ENCODE measurements at places on chromosomes 2 and 18.

DNA sequence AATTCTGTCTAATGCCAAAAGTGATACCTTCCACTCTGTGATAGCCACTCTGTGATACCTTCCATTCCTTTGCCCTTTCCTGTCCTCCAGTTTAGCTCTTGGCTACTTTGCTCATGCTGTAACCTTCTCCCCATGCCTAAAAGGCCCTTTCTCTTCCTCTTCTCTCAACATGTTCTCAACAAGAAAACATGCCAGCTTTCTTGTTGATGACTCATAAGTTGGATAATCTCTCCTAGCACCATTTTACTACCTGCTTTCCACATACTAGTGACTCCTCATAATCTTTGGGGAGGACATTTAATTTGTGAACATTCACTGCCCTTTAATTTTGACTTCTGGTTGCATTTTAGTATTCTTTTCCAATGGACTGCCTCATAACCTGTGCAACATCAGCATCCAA lies 55.9 kb upstream of the NT5C1B start:
- ATAC-seq: no peak

DNA sequence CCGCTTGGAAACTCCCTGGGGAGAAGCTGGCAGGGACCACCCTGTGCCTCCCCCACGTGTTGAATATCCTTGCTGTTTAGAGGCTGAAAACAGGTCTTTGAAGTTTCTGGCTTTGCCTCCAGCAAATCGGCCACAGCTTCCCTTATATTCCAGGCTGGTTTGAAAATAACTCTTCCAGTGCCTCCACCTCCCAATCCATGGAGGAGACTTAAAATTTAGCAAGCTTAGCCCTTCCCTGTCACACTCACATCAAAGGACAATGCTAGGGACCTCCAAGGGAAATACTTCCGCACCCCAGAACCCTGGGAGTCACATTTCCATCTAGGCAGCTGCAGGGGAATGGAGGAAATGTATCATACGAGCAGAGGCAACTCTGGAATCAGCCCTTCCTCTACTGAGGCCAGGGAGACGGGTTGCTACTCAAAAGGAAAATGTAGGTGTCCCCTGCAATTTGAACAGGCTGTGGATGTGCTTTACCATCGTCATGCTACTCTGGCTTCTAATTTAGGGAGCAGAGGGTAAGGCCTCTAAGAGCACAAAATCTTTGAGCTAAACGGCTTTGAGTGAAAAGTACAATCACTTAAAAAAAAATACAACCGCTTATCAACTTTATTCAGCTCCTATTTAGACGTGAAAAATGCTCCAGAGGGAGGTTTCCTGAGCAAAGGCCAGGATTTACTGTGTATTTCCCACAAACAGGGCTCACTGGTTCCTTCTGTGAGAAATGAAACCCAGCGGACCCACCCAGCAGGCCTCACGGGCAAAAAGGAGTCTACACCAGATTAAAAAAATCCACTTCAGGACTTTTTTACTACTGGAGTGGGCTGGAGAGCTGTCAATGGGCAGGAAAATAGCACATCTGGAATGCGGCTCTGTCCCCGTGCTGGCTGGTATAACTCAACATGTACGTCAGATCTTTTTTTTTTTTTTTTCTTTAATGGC lies 49.4 kb upstream of the PKDCC start:
- ATAC-seq: no peak

GRCh38 chr2:35891528-35891927 lies 464.1 kb upstream of the CRIM1 start:
- ATAC-seq: no peak

DNA sequence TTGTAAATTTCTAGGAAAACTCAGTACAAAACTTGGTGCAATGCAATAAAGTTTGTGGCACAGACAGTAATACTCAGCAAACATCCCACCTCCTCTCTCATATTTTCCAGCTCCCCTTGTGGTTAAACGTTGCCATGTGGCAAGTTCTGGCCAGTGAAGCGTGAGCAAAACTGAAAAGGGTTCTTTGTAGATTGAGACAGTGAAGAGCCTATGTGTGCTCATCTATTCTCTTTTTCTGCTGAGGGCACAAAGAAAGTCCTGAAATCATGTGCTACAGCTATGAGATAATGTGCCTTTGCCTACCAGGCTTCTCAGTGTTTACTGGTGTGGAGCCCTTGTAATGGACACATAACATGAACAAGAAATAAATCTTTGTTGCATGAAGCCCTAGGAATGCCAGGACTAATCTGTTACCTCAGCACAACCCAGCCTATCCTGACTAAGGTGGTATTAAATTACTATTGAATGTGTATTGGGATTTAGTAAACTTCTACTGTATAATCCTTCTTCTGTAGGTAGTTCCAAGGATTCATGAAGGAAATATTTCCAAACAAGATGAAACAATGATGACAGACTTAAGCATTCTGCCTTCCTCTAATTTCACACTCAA lies 13.0 kb upstream of the TYMS start:
- ATAC-seq: peak; percentile 47

DNA sequence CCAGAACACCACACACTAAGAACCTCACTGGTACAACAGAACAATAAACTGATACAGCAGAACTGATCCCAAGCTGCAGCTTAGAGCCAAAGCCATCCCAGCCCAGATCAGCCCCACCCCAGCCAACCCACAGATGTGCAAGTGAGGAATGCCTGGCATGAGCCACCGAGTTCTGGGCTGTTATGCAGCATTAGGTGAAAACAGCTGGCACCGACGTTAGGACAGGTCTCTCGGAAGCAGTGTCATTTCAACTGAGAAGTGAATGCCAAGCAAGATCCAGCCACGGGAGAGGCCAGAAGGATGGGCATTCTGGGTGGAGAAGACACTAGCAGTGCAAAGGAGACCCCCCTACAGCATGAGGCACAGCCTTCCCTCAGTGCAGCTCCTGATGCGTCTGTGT lies 38.9 kb downstream of the ADCY3 start:
- no peak for ATAC-seq

GRCh38 chr18:3485153-3486149 lies 35.5 kb downstream of the TGIF1 start:
- peak; percentile 68 for ATAC-seq

GRCh38 chr2:128978212-128978611 lies 659.5 kb upstream of the HS6ST1 start:
- ATAC-seq: peak; percentile 20

DNA sequence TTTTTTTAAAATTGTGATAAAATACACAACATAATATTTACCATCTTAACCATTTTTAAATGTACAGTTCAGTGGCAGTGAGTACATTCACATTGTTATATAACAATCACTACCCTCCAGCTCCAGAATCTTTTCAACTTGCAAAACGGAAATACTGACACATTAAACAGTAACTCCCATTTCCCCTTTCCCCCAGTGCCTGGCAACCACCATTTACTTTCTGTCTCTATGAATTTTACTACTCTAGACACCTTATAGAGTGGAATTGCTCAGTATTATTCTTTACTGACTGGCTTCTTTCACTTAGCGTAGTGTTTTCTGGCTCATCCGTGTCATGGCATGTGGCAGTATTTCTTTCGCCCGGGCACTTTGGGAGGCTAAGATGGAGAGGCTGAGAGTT lies 32.6 kb downstream of the FASTKD2 start:
- peak; percentile 67 for ATAC-seq

DNA sequence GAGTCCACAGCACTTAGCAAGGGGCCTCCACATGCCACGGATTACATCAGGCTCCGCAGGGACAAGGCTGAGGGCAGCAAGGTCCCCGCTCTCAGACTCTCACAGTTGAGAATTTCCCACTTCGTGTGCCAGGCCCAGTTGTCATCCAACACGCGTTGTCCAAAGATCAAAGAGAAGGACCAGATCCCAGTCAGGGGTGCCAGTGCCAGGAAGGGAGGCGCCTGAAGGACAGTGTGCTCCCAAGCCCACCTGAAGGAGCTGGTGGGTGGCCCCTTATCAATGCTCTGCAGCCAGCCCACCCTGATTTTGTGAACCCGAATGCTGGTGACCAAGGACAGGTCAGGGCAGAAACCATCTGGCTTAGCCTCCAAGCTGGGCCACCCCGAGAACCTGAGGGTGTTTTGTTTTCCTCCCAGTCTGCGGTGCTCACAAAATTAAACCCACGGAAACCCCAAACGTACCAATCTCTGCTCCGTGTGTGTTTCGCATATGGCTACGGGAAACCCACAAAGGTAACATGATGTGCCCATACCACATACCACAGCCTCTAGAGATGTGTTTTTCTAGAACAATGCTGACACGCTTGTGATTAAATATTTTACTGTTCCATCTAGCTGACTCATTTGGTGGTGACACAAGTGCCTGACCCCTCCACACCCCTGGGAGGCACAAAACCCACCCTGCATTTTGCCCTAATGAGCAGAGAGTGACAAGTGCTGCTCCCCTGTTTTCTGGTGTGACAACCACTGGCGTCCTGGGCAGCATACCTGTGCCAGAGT lies 24.5 kb downstream of the CRACDL start:
- peak; percentile 25 for ATAC-seq

DNA sequence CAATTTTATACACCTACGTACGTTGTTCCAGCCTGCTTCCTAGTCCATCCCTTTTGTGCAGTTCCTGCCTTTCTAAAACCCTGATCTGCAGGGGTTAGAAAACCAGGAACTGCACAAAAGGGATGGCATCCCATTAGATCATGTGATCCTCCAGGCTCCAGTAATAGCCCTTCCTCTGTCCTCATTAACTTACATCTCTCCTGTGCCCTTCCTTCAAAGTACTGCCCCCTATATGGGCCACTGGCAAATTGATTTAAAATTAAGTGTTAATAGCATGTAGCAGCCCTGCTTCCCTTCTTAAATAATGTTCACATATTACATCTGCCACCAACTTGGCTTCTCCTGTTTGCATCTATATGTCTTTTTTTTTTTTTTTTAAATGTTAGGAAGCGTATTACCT lies 61.3 kb upstream of the NXPH2 start:
- no peak for ATAC-seq

- no peak for ATAC-seq
Measured at GRCh38 chr2:11050565-11050964, 104.7 kb upstream of the SLC66A3 start.

DNA sequence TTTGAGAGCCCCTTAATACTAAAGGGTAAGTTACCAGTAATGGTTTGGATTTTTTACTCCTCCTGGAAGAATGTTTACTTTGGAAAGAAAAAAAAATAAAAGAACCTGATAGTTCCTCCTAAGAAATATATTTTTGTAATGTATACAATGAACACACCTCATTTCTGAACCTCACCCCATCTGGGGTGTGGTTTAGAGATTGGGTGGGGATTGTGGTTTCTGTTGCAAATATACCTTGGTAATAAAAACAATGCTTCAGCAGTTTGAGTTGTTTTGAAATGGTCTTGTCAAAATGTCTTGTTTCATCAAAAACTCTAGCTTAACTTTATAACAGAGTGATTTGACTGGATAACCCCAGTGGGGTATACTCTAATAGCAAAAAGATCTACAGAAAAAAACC lies 448.9 kb upstream of the MEIS1 start:
- no peak for ATAC-seq

- ATAC-seq: no peak
Measured at GRCh38 chr2:14263053-14263452, 369.5 kb upstream of the LRATD1 start.

- ATAC-seq: peak; percentile 64
Measured at GRCh38 chr2:113965644-113966043, 75.8 kb downstream of the ACTR3 start.

DNA sequence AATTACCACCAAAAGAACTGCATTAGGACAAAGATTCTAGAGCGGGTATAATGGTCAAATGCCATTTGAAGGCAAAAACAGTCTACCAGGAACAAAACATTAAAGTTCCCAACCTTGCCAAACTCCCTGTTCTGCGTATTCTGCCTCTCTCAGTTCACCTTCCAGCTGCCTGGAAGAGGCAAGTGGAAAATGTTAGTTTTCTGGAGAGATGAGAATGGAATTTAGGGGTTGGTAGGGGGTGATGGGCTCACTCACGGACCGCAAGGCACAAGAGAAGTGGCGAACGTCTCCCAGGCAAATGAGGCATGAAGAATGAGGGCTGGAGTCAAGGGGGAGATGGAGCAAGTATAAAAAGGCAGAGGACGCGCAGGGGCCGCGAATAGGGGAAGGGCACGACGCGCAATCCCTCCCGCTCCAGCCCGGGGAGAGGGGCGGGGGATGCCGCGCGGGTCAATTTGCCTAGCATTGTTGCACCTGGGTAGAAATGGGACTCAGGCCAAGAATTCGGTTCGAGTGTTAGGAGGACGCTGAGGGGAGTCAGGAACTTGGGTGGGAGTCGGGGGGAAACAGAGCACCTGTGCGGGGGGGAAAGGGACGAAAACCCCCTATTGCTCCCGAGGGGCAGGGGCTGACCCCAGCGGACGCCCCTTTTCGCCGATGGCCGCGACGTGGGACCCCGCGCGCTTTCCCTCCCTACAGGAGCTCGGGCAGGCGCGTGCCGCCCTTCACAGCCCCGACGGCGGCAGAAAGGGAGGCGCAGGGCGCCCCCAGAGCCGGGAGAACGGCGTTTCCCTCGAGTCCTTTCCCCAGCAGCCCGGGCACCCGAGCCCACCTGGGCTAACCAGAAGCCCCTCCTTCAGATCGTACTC lies 573 bp downstream of the PAIP2B start:
- ATAC-seq: peak; percentile 38

- no peak for ATAC-seq
Measured at GRCh38 chr2:169895294-169895985, 68.2 kb downstream of the UBR3 start.

- ATAC-seq: no peak
Measured at GRCh38 chr2:73823916-73824523, 4.7 kb upstream of the STAMBP start.

DNA sequence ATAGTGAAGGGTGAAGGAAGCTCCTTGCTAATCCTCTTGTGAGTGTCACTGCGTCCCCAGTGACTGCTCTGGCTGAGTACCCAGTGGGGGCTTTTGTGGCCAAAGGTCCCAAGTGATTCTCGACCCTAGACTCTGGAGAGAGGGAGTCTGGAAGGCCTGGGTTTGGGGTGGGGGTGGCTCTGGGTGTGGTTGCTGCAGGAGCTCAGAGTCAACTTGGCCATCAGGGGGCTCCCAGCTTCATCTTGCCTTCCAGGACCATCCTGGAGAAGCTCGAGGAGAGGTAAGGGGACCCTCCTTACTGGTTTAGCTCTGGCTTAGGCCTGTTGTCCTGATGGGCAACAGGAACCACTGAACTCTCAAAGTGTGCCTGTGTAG lies 592 bp downstream of the PSD4 start:
- ATAC-seq: peak; percentile 1

All from stimulated activated memory B cell treated with anti-CD40 and anti-IgM and Interleukin-4, amounts not matched to agents 10 μg/mL and 1 μg/mL and 100 μg/mL, for 72 hours (primary cell).